ENCODE measurements at places on chromosomes 13 and 19. TPM values are rescaled to one million over a fixed set of nuclear protein-coding genes. Genes with fewer than 3 reads are reported as not detected.
A peak's percentile ranks its signal among the peaks of the same experiment; 100 is the strongest.

DNA sequence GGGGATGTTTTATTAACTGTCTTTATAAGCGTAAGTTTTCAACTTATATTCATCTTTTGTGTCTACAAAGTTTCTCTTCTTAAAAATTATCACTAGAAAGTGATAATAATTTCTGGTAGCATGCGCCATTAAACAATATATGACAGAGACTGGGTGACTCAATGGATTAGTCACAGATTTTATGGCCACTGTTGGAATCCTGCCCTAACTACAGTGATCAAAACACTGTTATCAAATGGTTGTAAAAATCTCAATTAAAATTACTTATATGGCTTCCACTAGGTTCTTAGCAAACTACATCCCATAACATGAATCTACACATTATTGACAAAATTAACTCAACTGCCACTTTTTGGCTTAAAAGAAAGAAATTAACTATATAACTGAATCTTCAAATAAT is 350.0 kb downstream of the DACH1 start:
- peak; percentile 90 for DNase-seq

DNA sequence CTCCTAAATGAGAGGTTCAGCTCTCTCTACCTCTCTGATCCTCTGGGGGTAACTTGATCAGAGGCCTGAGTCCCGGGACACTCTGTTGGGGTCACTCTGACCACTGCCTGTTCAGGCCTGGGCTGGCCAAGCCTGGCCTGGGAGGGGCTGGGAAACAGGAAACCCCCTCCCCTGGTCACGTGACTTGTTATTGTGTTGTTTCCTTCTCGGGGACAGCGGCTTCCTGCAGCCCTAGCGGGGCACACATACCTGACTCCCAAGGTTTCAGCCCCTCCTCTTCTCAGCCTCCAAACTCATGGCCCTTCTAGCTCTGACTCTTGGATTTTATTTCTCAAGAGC is at the start of gene USHBP1:
USHBP1 (minus strand) TSS at position 105 of the 339 bp plus-strand sequence. CDS start 446 bp downstream, outside the sequence.
- no peak for DNase-seq

- no peak for DNase-seq
Measured at GRCh38 chr19:9043524-9043923, 33.3 kb upstream of the MUC16 start.

The SOX21 gene
- not detected for polyA plus RNA-seq

The TNFAIP8L1 gene
- polyA plus RNA-seq = 8.9 TPM
